ENCODE measurements at places on chromosomes 3 and 15. TPM values are rescaled to one million over a fixed set of nuclear protein-coding genes. Genes with fewer than 3 reads are reported as not detected.
A peak's percentile ranks its signal among the peaks of the same experiment; 100 is the strongest.

DNA sequence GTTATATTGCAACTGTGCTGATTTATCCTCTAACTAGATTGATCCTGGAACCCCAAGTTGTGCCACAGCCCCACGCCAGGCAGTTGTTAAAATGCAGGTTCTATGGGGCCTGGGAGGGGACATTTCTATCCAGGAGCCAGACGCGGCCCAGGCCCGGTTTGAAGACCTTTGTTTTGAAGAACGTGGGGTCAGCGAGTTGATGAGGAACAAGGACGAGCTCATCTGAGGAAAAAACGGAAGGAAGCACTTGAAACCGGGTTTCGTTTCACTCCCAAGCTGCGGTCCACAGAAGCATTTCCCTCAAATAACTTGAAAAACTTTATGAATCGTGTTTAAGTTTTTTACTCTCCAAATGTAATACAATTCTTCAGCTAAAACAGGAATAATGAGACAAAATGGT is 76.4 kb downstream of the CHSY1 start:
- no peak for DNase-seq
- no peak overlapping the region for H3K27ac ChIP-seq
- H3K27me3 ChIP-seq: no peaks in the 10 kb centered on the region
- no peak overlapping the region for H3K4me3 ChIP-seq
- no peaks in the 10 kb centered on the region for H3K4me1 ChIP-seq

DNA sequence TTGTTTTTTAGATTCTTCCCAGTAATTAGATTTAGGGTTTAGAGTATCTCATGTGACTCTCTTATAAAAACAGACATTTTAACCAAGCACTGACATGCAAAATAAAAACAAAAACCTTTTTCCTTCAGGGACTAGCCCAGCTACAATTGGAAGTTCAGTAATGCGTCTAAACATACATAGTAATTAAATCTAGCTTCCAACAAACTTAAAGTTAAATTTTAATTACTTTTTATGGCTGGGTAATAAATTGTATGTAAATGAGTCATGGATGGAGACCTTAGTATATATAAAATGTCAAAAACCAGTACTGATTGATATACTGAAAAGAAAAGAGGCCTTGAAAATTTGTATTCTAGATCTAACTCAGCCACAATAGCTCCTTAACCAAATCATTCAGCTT is 43.6 kb upstream of the AP4E1 start:
- no peak for DNase-seq
- H3K27ac ChIP-seq: no peak overlapping the region
- no peaks in the 10 kb centered on the region for H3K4me1 ChIP-seq
- H3K27me3 ChIP-seq: no peaks in the 10 kb centered on the region
- H3K36me3 ChIP-seq: no peaks in the 10 kb centered on the region

GRCh38 chr15:90807074-90807785 is 61.2 kb upstream of the FURIN start:
- no peaks in the 10 kb centered on the region for H3K27me3 ChIP-seq
- H3K27ac ChIP-seq: no peak overlapping the region
- no peak for DNase-seq
- no peaks in the 10 kb centered on the region for H3K36me3 ChIP-seq
- no peaks in the 10 kb centered on the region for H3K4me1 ChIP-seq

- H3K36me3 ChIP-seq: no peaks in the 10 kb centered on the region
- H3K27ac ChIP-seq: peak overlapping the region; percentile 31
- no peak for DNase-seq
- H3K4me1 ChIP-seq: peaks cover 38% of the 10 kb centered on the region
- H3K4me3 ChIP-seq: no peak overlapping the region
Measured at GRCh38 chr3:48555231-48555948, 1.2 kb downstream of the PFKFB4 start.

GRCh38 chr3:100209948-100210771 is 50.6 kb upstream of the TBC1D23 start:
- no peaks in the 10 kb centered on the region for H3K27me3 ChIP-seq
- H3K27ac ChIP-seq: no peak overlapping the region
- no peak for DNase-seq

The RAB5A gene
- 26.3 TPM for total RNA-seq

The MB21D2 gene
- 0.63 TPM for total RNA-seq

The MOBP gene
- total RNA-seq: not detected

The KNSTRN gene
- total RNA-seq: 2.7 TPM

The INKA1 gene
- total RNA-seq: 1.4 TPM
